Spleen (tissue), 13 donors: ENCODE measurements at places on chromosomes 13 and 19. TPM values are rescaled to one million over a fixed set of nuclear protein-coding genes. Genes with fewer than 3 reads are reported as not detected.

The ZNF146 gene
- 48.5 TPM for total RNA-seq

The HSH2D gene
- 39.6 TPM for total RNA-seq

The CGB8 gene
- total RNA-seq: not detected

DNA sequence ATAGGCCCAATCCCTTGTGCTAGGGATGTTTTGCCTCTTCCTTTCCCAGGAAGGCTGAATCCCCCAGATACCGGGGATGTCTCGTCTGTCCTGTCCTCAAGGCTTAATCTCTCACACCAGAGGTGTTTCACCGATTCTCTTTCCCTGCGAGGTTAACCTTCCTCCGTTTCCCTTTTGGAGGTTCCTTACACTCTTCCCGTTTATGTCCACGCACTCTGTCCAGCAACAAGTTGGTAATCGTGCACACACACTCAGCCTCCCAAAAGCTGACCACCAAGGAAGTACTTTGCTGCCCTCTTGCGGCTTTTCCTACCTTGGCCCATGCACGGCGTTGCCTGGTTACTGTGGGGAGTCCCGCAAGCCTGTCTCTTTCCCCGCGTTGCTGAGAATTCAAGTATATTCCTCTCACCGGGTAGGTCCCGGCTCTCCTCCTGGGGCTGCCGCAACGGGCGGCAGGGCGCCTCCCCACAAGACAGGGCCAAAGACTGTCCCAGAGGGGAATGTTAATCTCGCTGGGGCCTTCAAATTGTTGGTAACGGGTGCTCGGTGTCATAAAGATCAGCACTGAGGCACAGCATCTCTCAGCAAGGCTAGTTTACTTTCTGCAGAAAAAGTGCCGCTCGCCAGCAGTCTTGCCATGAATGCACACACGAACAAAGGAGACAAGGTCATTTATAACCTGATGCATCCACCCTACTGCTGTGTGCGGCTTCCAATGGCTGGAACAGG lies 36.7 kb upstream of the CD177 start:
- no peak for DNase-seq

DNA sequence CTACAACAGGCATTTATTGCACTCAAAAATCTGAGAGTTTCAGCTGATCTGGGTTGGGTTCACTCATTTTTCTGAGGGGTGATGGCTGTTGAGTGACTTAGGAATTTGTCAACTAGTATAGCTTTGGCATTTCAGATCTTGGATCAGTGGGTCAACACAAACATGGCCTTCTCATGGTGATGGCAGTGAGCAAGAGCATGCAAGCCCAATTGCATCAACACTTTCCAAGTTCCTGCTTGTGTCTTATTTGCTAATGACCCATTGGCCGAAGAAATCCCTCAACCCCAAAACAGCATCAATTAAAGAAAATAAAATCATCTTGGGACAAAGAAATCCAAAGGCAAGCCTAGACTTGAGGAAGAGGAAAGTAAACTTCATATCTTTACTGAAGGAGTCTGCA lies 23.9 kb upstream of the MYCBP2 start:
- no peak for DNase-seq

DNA sequence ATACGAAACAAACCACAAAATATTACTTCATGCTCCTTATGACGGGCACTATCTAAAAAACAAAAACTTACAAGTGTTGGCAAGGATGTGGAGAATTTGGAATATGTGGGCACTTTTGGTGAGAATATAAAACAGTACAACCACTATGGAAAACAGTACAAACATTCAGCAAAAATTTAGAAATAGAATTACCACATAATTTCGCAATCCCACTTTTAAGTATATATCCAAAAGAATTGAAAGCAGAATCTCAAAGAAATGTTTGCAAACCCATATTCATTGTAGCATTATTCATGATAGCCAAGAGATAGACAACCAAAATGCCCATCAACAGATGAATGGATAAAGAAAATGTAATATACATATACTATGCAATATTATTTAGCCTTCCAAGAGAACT lies 1173.7 kb upstream of the PRR20A start:
- no peak for DNase-seq

DNA sequence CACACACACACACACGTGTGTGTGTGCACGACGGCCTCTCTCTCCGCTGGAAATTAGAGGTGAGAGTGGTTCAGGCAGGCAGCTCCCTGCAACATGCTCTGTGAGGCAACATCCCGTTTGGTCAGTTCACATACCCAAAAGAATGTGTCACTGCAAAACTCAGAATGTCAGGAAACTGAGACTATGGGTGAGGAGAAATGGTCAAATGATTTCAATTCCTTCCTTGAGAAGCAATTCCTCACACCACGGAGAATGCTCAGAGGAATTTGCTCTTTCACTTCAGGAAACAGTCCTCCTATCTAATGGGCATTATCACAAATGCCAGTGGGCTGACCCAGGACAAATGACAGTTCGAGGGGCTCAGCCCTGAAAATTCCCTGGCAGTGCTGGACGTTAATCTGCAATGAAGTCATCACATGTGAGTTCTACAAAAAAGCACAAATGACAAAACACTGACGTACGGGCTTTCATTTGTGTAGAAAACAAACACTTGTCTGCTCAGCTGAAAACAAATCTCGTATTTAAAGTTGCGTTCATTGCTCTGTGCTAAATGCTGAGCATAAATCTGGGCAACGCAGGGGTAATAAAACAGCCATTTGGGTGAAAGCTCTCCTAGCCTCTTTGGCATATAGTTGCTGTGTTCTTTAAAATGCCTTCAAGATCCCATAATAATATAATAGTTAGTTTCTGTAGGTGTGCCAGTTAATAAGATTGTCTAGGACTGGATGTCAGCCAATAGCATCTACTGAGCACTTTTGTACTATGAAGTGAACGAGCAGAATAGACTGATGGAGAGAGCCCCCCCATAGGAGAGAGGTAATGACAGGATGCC lies 18.6 kb upstream of the LATS2 start:
- DNase-seq: no peak

DNA sequence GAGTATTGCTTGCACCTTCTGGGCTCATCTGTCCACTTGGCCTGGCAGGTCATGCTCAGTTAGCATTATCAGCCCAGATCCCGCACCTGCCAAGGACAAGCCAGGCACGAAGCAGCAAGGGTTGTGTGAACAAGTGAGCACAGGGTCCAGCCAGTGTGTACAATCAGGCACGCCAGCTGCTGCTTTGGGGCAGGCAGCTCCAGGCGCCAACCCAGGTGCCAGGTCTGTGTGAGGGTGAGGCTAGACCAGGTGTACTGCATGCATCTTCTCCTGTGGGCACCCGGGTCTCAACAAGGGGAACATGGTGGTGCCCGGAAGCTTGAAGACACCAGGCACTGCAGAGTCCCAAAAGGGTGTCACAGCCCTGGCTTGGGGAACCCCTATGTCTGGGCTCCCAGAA lies 1446.8 kb downstream of the PCDH9 start:
- peak; percentile 64 for DNase-seq

DNA sequence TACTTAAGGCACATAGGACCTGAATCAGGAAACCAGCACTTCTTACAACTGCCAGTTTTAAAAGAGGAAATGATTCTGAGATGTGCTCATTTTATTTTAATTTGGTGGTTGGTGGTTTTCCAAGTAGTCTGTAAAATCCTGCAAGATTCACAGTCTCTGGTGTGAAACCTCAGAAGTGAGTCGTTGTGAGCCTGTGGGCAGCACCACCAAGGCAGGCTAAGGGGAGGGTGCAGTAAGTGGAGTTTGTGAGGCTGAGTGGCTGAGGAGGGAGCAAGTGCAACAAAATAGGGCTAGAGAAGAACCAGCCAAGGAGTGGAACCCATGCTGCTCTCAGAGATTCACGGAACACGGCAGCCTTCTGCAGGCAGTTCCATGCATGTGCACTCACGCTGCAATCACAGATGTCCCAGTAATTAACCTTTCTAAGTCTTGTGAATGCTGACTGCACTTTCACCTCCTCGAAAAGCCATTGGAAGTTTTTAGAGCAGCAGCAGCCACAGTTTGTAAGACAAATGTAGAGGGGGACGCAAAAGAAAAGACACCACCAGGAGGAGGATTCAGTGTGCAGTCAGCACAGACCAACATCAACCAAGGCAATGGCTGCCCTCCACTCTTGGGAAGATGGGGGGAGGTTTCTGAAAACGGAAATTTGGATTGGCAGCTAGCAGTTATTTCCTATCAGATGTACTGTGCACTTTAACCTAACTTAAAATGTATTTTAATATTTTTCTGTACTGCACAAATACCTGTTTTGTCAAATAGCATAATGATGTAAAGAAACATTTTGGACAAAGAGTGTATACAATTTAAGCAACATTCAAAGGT lies 44.9 kb downstream of the ESD start:
- peak; percentile 77 for DNase-seq

The CYP2A7 gene
- not detected for total RNA-seq

The SIGLEC10 gene
- total RNA-seq: 155 TPM

The SBSN gene
- total RNA-seq: not detected

DNA sequence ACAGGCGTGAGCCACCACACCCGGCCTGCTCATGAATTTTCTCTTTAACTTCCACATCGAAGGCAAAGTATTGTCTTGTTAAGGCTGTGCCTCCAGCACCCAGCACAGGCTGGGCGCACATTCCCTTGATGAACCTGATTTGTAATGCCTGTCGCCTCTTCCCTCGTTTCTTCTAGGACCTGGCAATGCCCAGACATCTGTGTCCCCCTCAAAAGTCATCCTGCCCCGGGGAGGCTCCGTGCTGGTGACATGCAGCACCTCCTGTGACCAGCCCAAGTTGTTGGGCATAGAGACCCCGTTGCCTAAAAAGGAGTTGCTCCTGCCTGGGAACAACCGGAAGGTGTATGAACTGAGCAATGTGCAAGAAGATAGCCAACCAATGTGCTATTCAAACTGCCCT lies 3.7 kb downstream of the ICAM1 start:
- DNase-seq: no peak

DNA sequence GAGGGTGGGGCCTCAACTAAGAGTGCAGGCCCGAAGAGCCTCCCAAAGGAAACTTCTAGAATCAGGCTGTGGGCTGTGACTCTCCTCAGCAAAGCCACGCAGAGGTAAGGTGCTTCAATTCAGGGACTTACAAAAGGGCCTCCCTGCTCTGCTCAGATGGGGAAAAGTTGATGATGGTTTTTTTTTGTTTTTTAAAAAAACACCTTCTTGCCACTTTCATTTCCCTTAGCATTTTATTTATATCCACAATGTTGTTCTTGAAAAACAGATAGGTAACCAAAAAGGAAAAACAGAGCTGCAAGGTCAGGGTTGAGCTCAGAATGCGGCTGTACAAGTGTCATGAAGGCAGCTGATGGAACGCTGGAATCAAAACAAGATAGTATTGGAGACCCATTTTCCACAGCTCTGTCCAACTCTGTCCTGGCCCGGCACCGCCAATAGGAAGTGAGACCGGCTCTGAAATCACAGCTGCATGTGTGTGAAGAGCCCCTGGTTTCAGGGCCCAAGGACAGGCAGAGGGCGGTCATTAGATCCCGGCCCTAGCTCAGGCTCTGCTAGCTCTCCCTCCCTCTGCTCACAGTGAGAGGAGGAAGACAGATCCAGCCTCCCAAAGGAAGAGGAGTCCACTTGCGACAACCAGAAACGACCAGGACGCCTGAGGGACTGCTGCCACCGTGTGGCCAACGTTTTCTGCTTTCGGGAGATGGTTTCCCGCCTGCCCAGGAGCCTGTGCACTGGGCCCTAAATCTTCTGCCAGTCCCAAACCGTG lies 58.3 kb downstream of the KLF2 start:
- peak; percentile 93 for DNase-seq

DNA sequence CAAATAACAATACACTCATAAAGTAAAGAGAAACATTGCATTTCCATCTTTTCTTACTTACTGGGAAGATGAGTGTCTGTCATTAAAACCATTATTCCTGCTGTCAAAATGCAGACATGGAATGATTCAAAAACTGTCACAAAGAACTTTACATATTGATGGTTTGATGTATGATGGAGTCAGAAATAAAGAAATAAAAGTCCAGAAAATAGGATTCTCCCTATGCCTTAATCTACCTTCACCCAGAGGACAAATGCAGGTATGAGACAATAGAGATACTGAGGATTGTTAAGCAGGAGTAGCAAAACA lies 656.1 kb downstream of the TBC1D4 start:
- no peak for DNase-seq

DNA sequence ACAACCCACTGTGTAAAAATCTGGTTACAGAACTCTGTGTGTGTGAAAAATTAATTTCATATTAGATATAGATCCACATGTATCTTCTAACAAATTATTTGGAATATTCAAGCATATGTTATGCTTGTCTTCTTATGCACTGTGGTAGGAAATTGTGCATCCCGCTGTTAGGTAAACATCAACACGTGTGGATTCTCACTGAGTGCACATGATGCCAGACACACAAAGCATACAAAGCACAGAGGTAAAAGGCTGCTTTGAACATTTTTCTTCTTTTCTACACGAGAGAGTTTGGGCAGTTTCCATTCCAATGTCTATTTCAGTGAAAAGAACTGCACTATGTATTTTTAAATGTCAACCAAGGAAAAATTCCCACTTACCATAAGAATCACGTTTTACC lies 354.9 kb downstream of the PCDH9 start:
- DNase-seq: no peak

DNA sequence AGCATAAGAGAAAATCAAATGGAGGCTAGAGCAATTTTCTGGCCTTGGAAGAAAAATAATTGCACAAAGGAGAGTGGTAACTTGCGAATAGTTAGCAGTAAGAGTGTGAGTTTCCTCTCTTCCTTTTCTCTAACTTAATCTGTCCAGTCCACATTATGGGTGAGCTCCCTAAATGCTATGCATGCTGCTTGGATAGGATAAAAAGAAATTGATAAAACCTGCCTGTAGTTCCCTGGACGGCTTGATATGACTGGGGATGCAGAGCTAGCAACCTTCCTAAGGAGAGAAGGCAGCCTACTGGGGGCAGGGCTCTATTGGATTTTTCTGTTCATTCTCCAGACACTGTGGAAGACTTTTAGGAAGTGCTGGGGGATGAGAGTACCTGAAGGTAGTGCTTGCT lies 311.3 kb downstream of the LMO7 start:
- DNase-seq: no peak

DNA sequence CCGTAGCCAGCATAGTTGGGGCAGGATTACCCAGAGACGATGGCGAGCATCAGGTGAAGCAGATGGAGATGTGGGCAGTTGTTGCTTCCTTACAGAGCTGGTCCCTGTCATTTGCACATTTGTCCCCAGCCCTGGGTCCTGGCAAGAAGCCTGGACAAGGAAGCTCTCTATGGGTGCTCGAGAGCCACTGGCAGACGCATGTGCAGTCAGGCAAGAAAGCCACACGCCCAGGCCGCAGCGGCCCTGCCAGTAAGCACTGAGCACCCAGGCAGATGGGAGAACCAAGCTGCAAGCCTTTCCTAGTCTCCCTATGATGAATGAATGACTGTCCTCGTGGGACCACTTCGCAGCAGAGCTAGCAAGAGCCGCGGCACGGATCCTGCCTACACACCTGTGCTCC lies 182.8 kb downstream of the FOXO1 start:
- no peak for DNase-seq
